Mammary epithelial cell (primary cell): ENCODE measurements at places on chromosomes 3 and 15.
A peak's percentile ranks its signal among the peaks of the same experiment; 100 is the strongest.

DNA sequence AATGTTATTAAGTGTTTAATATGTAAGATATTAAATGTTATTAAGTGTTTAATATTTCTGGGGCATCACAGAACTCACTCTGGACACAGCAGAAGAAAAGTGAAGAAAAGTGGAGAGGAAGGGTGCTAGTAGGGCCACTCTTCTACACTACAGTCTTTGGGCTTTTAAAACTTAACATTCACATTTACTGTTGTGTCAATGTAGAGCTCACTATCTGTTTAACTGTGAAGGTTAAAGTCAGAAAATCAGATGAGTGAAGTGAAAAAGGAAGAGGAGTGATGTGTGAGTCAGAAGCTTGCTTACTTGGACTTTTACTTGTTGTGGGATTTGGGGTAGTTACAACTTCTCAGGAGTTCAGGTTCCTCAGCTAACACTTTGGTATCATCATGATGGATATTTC lies 145.3 kb upstream of the DNAJC19 start:
- DNase-seq, result no peak

DNA sequence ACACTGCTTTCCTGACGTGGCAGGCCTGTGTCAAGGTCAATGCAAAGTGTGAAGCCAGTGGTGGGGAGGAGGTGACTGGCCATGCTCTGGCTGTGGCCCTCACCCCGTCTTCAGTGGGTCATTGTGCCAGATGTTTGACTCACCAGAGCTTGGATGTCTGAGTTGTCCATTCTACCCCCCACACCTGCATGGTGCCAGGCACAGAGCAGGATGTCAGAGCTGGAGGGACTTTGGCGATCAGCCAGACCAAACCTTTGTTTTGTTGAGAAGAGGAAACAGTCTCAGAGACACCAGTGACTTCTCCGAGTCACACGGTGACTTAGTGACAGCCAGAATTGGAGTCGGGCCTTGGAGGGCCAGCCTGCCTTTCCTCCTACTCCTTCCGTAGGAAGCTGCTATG lies 49.5 kb downstream of the SMAD6 start:
- peak; percentile 7 for DNase-seq

GRCh38 chr15:60720493-60721256 lies 241.7 kb upstream of the ICE2 start:
- no peak for DNase-seq

DNA sequence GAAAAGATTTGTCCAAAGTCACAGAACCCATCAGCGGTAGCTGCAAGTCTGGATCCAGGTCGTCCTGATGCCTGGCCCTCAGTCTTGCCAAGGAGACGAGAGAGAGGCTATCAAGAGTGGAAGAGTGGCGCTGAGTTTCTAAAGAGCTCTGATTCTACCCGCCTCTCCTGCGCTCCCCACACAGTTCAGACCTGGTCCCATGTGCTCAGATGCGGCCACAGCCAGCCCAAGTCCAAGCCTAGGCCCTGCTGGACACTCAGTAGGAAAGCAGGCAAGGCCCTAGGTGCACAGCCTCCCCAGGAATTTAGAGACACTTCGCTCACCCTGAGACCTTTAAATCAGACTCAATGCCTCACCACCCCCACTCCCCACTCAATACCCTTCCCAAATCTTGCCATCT lies 32.4 kb downstream of the CCDC12 start:
- DNase-seq, result no peak

DNA sequence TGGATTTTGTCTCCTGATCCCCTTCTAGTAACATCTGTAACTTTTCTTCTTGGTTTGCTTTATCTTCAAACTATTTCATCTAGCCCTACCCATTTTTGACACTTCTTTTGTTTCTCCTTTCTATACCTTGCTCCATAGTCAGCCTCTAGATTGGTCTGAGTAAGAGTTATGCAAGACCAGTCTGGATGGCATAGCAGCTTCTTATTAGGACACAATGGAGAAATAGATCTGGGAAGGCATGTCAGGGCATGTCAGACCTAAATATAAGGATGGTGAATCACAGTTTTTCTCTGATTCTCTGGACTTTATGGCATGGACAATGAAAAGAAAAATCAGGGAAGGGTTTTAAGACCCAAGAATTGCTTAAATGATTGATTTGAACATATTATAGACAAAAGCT lies 452.5 kb downstream of the RAP2B start:
- DNase-seq, result peak; percentile 95

DNA sequence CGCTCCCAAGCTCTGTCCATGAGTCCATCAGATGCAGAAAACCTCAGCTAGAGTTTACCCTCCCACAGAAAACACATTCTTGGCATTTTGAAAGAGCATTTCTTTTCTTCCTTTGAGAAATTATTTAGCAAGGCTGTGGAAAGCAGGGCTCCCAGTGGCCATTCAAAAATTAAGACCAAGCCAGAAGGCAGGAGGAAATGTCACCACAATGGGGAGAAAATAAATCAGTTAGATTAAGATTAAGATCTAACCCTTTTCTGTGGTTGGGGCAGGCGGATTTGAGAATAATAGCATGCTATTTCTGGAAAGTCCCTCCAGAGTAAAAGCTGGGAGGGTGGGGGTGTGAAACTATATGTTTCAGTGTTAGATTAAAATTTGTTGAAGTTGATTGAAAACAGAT lies 20.2 kb downstream of the LRIG1 start:
- DNase-seq, result no peak
